ENCODE measurements at places on chromosomes 12 and 14.

GRCh38 chr12:131734336-131735152, 23.7 kb downstream of the SFSWAP start:
- DNase-seq = no peak

- DNase-seq = peak; percentile 38
Measured at GRCh38 chr12:121400332-121401139, 618 bp downstream of the RNF34 start.

- no peak for DNase-seq
Measured at GRCh38 chr14:55964091-55964490, 154.1 kb upstream of the PELI2 start.

GRCh38 chr14:50860478-50861086, 11.3 kb upstream of the ABHD12B start:
- DNase-seq = peak; percentile 77

DNA sequence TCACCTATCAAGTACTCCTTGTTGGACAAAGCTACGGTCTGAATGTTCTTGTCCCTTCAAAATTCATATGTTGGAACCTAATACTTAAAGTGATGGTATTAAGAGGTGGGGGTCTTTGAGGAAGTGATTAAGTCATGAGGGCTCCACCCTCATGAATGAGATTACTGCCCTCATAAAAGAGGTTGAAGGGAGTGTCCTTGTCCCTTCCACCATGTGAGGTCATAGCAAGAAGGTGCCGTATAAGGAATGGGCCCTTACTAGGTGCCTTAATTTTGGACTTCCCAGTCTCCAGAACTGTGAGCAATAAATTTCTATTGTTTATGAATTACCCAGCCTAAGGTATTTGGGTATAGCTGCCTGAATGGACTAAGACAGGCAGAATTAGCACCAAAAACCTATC, 191.1 kb upstream of the NUDT4 start:
- DNase-seq = no peak

- DNase-seq = no peak
Measured at GRCh38 chr12:12349711-12350665, at the start of gene MANSC1. MANSC1 (minus strand) TSS chr12:12350242; CDS start chr12:12343314, 6,928 bp downstream.

DNA sequence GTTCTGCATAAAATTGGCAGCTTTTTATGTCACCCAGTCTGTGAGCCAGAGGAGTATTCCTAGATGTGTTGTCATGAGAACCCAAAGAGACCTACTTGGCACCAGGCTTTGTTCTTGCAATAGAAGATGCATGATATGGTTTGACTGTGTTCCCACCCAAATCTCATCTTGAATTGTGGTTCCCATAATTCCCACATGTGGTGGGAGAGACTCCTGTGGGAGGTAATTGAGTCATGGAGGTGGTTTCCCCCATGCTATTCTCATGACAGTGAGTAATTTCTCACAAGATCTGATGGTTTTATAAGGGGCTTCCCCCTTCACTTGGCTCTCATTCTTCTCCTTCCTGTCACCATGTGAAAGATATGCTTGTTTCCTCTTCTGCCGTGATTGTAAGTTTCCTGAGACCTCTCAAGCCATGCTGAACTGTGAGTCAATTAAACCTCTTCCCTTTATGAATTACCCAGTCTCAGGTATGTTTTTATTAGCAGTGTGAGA, 572.0 kb upstream of the ATP2B1 start:
- DNase-seq = no peak

DNA sequence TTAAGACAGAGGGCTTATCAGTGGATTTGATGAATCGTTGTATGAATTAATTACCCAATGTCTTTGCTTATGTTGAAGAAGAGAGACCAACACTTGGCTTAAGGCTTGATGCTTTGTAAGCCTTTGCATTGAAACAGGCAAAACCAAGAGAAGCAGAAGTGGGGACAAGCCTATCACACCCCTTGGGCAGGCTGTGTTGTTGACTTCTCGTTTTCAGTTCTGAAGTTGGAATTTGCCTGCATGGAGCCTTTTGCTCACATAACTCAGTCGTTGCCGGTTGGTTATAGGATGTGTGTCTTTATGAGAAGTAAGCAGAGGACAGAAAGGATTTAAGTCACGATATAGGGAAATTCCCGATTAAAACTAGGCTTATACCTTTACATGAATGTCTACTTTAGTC, 94.7 kb downstream of the CCDC92 start:
- no peak for DNase-seq

DNA sequence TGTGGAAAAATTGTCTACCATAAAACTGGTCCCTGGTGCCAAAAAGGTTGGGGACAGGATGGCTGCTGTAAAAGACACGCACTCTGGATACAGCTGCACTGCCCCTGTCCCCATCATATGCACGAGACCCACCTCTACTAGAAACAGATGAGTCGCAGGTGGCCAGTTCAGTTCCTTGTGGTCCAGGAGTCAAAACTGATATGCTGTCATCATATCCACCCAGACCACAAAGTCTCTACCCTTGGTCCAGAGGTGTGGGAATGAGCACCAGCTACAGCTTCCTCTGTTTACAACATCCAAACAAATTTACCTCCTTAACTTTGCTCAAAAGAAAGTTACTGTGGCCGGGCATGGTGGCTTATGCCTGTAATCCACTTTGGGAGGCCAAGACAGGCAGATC, 43.8 kb upstream of the DACT1 start:
- no peak for DNase-seq

DNA sequence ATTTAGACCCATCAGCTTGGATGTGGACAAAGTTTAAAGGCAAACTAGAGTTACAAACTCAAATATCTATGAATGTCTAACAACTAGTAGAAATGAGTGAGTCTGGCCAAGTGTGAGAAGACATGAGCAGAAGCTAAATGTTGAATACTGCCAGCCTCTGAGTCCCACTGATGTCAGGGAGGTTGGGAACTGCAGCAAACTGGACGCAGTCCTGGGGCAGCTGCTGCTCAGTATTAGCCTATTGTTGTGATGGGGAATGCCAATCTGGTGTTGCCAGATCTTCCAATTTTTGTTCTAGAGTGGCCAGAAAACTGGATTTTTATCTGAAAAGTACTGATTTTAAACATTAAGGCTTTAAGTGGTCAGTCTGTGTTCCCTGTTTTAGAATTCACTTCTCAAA, 770.4 kb upstream of the STXBP6 start:
- DNase-seq = no peak

DNA sequence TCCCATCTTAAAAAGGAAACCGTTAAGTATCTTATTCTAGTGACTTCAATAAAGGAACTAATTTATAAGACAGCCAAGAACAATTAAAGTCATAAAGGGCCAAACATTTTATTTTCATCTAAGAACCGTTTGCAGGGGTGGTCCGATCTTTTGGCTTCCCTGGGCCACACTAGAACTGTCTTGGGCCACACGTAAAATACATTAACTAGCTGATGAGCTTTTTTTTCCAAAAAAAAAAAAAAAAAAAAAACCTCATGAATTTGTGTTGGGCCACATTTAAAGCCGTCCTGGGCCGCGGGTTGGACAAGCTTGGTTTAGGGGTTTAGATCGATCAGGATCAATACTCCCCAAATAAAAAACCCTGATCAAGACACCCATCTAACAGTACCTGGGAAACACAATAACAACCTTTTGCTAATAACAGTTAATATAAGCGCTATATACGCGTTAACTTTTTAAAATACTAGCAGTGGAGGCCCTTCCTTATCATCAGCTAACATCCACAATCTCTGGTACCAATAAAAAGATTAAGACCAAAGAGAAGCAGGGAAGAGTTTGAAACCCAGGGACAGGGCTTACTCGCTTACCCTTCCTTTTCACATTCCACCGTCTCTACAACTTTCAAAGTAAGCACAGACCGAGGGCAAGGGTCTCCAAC, 1.1 kb downstream of the NAP1L1 start:
- no peak for DNase-seq

- no peak for DNase-seq
Measured at GRCh38 chr12:61915420-61915819, 344.8 kb upstream of the USP15 start.

- DNase-seq = peak; percentile 48
Measured at GRCh38 chr12:57726884-57727757, 11.4 kb downstream of the AGAP2 start.

GRCh38 chr12:31387466-31387865, 61.5 kb upstream of the SINHCAF start:
- DNase-seq = no peak

DNA sequence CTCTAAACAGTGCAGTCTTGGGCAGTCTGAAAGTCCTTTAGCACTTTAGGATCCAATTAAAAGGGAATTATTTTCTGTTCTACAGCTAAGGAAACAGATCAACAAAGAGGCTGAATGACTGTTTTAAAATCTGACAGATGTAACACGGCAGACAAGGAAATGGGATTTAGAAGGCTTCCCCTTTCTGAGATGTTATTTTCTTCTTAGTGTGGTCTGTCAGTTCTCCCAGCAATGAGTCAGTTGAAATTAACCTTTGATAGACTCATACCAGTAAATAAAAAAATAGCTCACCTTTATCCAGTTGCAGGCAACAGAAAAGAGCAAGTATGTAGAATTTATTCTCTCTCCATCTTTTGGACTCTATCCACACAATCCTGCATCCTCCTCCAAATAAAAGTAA, 98.1 kb downstream of the NEDD1 start:
- DNase-seq = no peak

- DNase-seq = no peak
Measured at GRCh38 chr14:103232031-103232808, 101.8 kb upstream of the EIF5 start.
